ENCODE measurements at places on chromosomes 13 and 19.
A peak's percentile ranks its signal among the peaks of the same experiment; 100 is the strongest.

GRCh38 chr13:79782541-79783205 lies 301.7 kb downstream of the NDFIP2 start:
- peak; percentile 71 for DNase-seq

GRCh38 chr19:47675859-47676258 lies 37.4 kb upstream of the EHD2 start:
- no peak for DNase-seq

DNA sequence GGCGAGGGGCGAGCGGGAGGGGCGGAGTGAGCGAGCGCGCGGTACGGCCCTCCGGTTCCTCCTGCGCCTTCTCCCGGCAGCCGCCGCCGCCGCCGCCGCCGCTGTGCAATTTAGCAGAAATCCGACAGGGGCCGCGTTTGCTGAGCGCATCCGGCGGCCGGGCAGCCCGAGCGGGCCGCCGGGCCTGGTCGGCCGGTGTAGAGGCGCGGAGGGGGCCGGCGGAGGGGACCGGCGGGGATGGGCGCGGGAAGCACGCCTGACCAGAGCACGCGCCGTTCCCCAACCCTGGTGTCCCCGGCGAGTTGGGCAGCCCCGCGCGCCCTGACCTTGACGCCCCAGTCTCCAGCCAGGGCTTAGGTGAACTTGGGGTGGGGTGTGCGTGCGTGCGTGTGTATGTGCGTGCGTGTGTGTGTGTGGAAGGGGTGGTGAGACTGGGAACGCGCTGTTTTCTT lies 144.5 kb upstream of the ZNF536 start:
- peak; percentile 89 for DNase-seq

DNA sequence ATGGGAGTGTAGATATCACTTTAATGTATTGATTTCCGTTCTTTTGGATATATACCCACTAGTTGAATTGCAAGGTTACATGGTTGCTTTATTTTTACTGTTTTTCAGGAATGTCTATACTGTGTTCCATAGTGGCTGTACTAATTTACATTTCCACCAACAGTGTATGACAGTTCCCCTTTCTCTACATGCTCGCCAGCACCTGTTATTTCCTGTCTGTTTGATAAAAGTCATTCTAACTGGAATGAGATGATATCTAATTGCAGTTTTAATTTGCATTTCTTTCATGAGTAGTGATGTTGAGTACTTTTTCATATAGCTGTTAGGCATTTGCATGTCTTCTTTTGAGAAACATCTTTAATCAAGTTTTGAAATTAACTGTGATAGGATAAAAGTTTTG lies 818.6 kb downstream of the SLITRK6 start:
- DNase-seq, result no peak

GRCh38 chr13:34128661-34129060 lies 310.7 kb downstream of the RFC3 start:
- DNase-seq, result no peak

GRCh38 chr19:14369399-14370168 lies 11.7 kb upstream of the ADGRE5 start:
- DNase-seq, result no peak

GRCh38 chr19:41771410-41771809 lies 16.1 kb downstream of the CEACAM6 start:
- DNase-seq, result no peak

DNA sequence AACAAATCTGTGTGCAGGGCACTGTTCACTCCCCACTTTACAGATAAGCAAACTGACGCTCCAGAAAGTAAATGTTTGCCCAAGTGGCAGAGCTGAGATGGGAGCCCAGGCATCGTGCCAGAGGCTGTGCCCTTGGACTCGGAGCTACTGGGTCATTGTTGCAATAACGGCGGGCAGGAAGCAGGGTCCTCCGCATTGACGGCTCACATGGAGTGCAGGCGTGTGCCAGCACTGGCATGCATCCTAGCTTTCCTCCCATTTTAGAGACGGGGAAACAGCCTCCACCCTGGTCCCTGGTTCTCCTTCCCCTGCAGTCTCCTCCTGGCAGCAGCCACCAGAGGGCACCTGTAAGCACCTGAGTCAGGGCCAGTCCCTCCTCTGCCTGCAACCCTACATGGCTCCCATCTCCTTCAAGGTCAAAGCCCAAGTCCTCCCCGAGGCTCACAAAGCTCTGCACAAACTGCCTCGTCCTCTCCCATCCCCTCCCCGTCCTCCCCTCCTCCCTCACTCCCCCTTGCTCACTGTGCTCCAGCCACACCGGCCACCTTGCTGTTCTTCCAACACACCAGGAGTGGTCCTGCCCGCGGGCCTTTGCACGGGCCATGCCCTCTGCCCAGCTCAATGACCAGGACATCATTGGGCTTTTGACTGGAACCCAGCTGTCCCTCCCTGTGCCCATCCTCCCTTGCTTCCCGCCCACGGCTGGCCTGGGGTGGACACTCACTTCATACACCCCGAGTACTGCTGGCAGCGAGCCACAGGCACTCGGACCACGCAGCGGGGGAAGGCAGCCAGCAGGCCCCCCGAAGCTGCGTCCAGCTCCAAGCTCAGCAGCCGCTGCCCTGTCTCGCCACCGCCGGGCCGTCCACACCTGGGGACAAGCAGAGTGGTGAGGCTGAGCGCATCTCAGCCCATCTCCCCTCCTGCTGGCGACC lies 7.7 kb upstream of the LRG1 start:
- no peak for DNase-seq

DNA sequence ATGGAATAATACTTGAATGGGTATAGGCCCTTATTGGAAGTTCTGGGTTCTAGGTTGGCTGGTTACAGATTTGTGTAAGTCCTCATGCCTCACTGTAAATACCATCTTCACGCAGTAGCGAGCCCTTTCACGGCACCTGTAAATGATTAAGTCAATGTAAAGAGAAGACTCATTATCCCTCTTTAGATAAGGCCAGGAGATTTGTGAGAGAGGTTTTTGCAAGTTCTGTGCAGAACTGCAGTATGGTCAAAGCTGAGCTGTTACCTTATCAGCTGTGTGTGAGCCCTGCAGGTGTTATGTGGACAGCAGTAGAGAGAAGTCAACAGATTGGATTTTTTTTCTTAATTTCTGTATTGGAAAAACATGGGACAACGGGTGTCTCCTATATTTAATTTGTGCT lies 141.6 kb downstream of the SHISA2 start:
- no peak for DNase-seq

- DNase-seq, result no peak
Observed at GRCh38 chr13:22647156-22647850, 533.5 kb upstream of the SGCG start.

DNA sequence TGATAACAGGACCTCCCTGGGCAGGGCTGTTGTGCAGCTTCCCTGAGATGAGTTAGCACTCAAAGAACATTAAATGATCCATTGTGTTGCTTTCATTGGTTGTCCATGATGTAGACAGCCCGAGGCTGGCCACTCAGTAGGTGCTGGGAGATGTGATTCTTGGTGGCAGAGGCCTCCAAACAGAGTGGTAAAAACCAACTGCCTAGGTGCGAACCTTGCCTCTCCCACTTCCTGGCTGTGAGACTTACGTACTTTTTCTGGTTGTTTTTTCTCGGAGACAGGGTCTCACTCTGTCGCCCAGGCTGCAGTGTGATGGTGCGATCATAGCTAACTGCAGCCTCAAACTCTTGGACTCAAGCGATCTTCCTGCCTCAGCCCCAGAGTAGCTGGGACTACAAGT lies 6.2 kb downstream of the SARS2 start:
- DNase-seq, result no peak

- no peak for DNase-seq
Observed at GRCh38 chr19:18709546-18709945, 26.1 kb downstream of the CRTC1 start.

DNA sequence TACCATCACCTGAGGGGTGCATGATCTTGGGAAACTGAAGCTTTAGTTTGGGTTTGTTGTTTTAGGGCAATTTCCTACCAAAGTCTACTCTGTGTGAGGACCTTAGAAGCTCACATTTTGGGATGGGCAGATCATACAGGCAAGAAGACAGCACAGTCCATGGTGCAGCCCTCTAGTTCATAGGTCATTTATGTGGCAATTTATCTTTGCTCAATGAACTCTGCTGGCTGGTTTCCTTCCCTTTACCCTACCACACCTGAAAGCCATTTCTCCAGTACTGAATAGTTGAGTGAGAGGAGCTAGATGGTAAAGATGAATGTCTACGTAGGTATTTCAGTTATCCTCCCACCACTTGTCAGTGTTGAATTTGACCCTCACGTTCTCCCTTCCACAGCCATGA lies 87.5 kb upstream of the KLF12 start:
- DNase-seq, result no peak

GRCh38 chr13:51311957-51312520 lies 27.5 kb upstream of the SERPINE3 start:
- no peak for DNase-seq

GRCh38 chr19:10422046-10422461 lies 1.7 kb downstream of the PDE4A start:
- no peak for DNase-seq

DNA sequence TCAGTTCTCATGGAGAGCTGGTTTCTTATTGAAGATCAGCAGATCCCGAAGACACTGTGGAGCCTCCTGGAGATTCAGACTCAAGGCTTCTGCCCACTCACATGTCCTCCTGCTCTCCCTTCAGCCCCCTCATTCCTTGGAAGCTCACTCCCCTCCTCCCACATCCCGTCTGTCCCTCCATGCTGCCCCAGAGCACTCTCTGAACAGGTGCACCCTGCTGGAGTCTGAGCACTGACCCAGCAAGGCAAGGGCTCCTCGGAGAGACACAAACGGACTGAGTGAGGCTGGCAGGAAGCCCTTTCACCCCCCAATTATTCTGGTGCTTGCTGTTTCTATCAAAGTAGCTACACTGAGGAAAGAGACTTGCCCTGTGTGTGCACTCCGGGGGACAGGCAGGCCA lies 374.0 kb downstream of the UQCRFS1 start:
- no peak for DNase-seq

DNA sequence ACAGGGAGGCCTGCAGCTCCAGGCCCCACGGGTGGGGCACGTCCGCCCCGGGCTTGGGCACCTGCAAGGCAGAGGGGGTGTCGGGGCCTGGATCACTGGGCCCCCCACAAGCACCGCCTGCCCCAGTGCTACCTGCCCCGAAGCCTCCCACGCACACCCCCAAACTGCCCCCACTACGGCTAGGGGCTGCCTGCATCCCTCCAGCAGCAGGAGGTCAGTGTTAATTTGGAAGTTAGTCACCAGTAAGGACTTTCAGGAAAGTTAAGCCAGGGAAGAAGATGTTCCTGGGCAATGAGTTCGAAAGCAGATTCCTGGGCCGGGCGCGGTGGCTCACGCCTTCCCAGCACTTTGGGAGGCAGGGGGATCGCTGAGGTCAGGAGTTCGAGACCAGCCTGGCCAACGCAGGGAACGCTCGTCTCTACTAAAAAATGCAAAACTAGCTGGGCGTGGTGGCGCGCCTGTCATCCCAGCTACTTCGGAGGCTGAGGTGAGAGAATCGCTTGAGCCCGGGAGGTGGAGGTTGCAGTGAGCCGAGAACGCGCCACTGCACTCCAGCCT lies 5.5 kb downstream of the PEAK3 start:
- no peak for DNase-seq

- DNase-seq, result no peak
Observed at GRCh38 chr13:55263045-55263444, 1877.7 kb upstream of the PRR20A start.

DNA sequence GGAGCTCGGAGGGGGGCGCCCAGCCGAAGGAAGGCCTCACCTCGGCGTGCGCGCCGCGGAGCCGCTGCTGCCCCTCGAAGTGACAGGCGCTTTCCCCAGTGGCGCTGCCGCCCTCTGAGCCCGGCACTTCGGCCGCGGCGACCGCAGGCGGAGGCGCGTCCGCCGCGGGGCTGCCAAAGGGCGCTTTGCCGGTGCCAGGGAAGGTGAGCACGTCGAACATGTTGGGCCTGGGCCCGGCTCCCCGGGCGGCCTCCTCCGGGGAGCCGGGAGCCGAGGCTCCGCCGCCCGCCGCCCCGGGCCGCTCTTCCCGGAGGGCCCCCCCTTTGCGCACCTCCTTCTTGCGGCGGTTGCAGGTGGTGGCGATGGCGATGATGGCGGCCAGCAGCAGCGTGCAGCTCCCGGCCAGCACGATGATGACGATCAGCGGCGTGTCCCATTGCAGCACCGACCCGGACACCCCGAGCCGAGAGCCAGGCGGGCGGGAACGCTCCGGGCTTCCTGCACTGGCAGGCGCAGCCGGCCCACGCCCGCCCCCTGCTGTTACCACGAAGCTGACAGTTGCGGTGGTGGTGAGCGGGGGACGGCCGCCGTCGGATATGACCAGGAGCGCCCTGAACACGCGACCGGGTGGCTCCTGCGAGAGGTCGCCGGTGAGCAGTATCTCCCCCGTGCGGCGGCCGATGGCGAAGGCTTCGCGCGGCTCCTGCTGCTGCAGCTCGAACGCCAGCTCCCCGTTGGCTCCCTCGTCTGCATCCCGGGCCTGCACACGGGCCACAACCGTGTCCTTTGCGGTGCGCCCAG lies 2.5 kb downstream of the PCDH8 start:
- DNase-seq, result peak; percentile 85

DNA sequence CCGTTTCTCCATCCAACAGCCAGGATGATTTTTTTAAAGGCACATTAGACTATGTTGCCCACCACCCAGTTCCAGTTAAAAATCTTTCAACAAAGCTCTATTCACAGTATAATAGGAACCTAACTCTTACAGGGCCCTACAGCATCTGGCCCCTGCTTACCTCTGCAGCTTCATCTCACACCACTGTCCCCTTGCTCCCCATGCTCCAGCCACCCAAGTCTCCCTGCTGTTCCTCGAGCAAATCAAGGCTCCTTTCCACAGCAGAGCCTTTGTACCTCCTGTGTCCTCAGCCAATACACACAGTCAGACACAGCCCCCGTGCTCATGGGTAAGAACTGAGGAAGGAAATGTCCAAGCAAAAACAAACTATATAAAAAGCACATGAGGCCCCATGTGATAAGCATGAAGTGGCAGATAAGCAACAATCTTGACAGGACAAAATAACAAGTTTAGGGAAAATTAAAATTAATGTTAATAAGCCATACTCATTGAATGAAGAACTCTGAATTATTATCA lies 67.5 kb downstream of the TSC22D1 start:
- no peak for DNase-seq

DNA sequence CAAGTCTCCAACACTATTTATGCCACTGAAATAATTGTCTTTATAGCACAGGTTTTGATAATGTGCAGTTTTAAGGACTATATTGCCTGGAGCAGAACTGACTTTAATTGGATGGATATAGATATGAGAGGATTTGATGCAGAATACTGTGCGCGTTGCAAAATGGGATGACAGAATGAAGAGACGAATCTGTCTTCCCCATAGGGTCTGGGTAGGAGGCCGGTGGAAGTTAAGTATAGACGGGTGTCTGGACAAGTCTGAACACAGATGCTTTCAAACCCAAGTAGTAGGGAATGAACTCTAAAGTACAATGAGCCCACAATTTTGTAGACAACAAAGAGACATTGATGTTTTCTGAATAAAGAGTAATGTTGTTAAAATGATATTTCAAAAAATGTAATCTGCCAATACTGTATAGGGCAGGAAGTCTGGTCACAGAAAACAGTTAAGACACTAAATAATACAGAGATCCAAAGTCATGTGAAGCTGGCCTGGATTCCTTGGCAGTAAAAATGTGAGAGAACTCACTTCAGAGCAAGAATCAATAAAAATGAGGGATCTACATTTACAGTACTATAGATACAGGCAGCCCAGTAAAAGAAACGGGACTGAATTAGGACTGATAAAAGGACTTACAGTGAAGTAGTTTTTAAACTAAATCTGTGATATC lies 125.5 kb downstream of the ENOX1 start:
- no peak for DNase-seq

Data from endothelial cell (in vitro differentiated cells).